ENCODE measurements at places on chromosomes 2 and 18. TPM values are rescaled to one million over a fixed set of nuclear protein-coding genes. Genes with fewer than 3 reads are reported as not detected.

DNA sequence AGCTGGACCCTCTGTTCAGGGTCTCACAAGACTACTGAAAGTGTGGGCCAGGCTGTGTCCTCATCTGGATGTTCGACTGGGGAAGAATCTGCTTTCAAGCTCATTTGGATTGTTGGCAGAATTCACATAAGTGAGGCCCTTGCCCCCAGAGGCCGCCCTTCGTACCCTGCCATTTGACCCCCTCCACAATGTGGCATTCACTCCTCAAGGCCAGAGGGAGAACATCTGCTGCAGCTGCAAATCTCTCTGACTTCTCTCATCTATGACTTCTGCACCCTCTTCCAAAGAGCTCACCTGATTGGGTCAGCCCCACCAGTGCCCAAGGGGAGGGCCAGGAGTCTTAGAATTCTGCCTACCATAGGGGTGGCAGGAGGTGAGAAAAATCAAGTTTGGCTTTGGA, 3.9 kb upstream of the CNDP2 start:
- DNase-seq: no peak

DNA sequence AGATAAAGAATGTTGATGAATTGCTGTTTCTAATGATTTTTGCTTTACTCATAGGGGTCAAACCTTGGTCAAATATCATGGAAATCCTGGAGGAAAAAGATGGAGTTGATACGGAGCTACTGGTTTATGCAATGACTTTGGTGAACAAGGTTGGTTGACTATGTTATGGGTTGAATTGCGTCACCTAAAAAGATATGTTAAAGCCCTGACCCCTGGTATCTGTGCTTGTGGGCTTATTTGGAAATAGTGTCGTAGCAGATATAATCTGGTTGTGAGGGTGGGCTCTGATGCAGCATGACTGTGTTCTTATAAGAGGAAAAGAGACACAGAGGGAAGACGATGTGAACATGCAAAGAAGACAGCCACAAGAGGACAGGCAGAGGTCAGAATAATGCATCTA, 226.2 kb downstream of the TPGS2 start:
- DNase-seq: no peak

DNA sequence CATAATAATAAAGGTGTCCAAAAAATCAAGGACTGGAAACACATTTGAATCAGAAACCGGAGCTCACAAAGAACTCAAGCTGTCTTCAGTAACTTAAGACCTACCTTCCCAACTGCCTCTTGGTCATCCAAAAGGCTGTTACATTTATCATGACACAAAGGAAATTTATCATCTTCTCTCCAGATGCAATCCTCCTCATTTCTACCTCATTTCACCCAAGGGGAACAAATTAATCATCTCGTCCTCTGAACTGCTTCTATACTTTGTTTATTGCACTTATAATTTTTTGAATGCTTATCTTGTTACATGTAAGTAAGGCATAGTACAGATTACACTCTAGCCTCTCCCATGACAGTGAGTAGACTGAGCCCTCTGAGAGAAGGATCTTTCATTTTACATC, 105.1 kb upstream of the RGPD4 start:
- no peak for DNase-seq

- DNase-seq: no peak
Measured at GRCh38 chr2:207354462-207354861, 175.3 kb upstream of the CREB1 start.

Gene DAW1
- total RNA-seq: not detected

Gene CCL20
- 4.4 TPM for total RNA-seq

Gene ACSL3
- 67.5 TPM for total RNA-seq
